Naive thymus-derived CD8-positive, alpha-beta T cell (primary cell): ENCODE measurements at places on chromosomes 3 and 15. TPM values are rescaled to one million over a fixed set of nuclear protein-coding genes. Genes with fewer than 3 reads are reported as not detected.

- no peak for DNase-seq
These were observed 64.8 kb downstream of the RFTN1 start for GRCh38 chr3:16448639-16449070.

DNA sequence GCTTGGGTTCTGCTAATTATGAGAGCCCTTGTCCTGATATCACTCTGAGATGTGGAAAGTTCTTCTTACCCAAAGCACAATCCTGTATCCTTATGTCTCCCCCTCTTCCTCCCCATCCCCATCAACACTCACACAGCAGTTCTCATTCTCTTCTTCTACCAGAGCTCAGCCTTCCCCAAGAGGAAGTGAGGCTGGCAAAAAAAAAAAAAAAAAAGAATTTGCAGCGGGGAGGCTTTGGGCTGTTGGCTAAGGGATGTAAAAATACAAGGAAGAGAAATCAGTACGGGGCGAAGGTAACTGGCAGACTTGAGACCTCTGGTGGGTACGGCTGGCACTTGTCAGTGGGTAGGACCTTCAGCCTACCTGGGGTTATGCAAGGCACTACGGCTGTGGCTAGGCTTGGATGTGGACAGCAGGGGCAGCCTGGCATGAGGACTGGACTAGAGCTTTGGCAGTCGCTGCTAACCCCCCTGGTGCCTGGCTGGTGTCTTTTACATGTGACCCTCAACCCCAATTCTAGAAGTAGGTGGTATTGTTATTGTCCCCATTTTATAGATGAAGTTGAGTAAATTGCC, 5.4 kb downstream of the VIPR1 start:
- no peak for DNase-seq

DNA sequence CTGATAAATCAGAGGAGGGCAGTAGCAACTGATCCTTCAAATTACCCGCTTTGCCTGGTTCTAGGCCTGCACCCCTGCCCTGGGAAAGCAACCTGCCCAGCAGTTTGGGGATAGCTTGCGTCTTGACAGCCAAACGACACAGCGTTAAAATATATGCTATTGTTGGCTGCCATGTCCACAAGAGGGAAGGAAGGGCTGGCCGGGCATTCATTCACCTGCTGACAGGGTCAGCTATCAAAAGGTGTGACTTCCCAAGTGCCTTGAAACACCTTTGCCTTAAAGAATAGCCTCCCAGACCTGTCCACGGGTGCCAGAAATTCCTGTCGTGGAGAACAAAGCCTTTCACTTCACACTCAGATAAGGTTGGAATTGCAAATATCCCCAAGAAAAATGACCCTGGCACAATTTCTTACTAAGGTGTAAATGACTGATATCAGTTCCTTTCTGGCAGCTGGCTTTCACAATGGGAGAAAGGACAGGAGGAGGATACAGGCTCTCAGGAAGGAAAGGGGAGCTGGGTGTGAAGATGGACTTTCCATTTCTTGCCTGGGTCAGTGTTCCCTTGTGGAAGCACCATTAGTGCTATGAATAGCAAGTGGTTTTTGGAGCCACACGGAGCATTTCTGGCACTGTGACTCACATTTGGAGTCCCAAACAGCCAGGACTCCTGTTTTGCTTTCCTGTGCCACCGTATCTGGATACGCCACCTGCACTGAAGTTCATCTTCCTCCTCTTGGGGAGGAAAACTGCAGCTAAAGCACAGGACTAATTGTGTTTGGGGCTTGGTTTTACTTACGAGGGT, 19.2 kb downstream of the ALDH1A3 start:
- no peak for DNase-seq

DNA sequence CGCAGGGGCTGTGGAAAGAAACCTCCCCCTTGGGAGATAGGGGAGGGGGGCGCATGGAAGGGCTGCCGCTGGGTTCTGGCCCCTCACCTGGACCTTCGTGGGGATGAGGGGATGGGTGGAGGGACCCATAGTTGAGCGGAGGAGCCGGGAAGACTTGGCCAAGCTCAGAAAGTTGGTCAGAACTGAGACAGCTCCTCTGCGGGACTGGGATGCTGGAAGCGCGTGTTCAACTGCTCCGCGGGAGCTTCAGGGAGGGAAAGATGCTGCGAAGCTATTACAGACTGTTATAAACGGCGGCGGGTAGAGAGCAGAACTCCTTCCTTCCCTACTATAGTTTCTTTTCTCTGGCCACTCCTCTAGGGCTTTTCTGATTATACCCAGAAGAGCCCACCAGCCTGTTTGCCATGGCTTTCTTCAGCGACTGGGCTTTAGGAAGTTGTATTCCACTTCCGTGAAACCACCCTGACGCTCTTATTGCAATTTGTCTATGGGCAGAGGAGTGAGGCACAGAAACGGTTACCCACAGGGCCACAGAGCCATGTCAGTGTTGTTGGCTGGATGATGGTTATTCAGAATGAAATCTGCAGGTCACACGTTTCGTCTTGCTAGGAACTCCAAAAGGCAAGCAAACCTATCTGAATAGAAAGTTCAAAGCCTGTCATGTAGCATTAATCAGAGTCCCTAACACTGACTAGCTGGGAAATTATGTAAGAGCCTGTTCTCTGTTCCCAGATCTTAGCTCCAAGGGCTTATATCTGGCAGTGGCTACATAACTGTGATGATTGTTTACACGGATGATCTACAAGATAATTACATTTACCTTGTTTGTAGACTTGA, 1.1 kb downstream of the SYNPR start:
- DNase-seq = no peak

The HACL1 gene
- 31.7 TPM for polyA plus RNA-seq

- DNase-seq = no peak
These were observed 963 bp downstream of the SHQ1 start for GRCh38 chr3:72847282-72847681.

DNA sequence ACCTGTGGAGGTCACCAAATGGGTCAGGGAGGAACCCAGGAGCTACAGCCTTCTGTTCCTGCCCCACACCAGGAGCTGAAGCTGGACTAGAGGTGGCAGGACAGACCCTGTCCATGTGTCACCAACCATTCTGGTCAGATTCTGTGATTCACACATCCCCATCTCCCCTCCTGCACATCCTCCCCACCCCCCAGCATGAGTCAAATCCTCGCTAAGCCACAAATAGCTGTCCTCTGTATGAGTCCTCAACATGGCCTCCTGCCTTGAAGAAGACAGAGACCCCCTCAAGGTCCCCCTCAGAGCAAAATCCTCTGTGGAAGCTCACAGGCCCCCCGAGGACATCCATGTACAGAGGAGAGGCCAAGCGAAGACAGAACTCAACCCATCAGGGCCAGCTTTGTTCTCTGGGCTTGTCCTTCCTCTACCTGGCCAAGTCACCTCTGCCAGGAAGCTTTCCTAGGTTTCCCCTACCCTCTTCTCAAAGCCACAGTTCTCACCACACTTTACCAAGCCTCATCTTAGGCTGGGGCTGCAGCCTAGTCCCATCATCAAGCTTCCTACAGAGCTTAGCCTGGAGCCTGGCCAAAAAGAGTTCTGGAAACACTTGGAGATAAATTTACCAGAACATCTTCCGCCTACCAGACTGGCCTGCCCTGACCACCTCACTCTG, 17.1 kb downstream of the CACNA2D2 start:
- DNase-seq = no peak

GRCh38 chr3:99921986-99922385, 104.3 kb downstream of the CMSS1 start:
- no peak for DNase-seq

DNA sequence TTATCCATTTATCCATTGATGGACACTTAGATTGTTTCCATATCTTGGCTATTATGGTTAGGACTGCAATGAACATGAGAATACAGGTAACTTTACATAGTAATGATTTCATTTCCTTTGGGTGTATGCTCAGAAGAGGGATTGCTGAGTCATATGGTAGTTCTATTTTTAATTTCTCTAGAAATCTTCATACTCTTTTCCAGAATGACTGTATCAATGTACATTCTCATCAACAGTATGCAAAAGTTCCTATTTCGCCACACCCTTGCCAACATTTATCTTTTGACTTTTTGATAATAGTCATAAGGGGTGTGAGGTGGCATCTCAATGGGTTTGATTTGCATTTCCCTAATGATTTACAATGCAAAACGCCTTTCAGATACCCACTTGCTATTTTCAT, 6.2 kb upstream of the NIPA1 start:
- no peak for DNase-seq
